ENCODE measurements at places on chromosomes 4 and X.

DNA sequence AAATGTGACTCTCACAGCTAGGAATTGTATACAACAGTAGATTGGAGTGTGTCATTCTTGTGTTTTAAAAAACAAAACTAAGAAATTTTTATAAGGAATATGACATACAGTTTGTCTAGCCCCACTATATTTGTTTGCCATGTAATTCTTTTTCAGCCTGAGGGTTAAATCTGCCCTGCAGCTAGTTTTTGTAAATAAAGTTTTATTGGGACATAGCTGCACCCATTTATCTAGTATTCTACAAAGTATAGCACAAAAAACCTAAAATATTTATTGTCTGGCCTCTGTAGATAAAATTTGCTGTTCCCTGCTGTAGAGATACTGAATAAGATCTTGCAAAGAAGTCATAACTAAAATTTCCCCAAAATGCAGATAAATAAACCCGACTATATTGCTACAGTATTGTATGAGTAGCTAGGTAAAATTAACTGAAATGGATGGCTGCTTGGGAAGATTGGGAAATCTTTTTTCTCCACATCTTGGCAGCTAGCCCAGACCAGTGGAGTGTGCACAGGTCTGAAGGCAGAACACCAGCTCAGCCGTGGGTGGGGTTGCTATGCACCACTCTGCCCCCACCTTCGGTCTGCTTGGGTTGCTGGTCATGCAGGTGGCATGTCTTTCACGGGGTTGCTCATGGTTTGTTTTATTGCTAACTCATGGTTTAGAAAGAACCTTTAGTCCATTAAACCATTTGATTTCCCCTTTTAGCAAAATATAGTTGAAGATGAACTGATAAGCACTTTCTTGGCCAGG lies 127.9 kb downstream of the KLHL8 start:
- no peak for DNase-seq

GRCh38 chrX:41300758-41301437 lies 33.1 kb upstream of the DDX3X start:
- no peak for DNase-seq

DNA sequence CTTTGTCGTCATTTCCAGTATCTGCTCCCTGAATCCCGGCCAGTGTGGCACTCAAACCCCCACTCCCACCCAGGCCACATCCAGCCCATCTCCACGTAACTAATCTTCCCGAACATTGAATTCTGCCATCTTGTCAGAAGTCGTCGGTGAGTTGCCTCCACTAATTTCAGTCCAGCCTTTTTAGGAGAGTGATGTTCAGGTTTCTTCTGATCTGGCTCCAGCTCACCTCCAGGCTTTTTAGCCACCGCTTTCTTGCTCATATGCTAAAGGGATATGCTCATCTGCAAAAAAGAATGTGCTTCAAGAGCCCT lies 1.3 kb downstream of the TMEM165 start:
- DNase-seq, result peak; percentile 29

DNA sequence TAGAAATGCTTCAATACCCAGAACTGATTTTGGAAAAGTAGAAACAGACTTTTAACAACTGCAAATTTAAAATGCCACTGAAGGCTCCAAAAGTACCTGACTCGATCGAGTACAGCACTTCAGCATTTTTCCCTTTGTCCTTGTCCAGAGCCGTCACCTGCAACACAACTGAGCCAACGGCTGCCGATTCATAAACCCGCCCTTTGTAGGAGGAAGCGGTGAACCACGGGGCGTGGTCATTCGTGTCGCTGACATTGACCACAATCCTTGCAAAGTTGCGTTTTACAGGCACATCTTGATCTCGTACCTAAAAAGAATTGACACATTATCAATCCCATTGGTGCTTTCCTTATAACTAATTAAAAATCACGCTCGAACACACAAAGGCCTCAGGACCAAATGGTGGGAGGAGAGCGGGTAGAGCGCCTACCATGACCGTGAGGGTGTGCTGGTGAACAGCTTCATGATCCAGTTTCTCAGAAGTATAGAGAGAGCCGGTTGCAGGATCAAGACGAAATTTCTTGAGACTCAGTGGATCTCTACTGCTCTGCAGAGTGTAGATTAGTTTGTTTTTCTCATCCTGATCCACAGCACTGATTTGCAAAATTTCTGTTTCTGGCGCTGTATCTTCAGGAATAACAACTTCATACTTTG lies 72.8 kb upstream of the MTNR1A start:
- no peak for DNase-seq

- DNase-seq, result peak; percentile 55
These were observed 15.6 kb upstream of the ADGRA3 start for GRCh38 chr4:22531311-22532019.

DNA sequence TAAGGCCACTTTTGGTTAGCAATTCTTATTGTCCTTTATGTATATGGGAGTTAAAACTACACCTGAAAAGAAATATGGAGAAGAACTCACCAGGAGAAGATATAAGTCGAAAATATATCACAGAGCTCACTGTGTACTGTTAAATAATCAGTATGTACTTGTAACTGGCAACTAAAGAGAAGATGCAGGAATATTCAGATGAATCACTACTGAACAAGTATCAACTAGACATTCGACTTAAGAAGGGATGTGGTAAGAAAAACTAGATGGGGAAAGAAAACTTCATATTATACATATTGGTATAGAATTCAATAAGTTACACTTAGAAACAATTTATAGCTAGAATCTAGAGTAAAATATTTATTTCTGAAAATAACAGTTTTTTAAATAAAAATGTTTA lies 230.0 kb downstream of the CAMK2D start:
- DNase-seq, result no peak

- no peak for DNase-seq
These were observed 332.9 kb downstream of the EPHA5 start for GRCh38 chr4:65337371-65337770.

GRCh38 chr4:183402771-183403170 lies 41.7 kb upstream of the CDKN2AIP start:
- DNase-seq, result no peak

GRCh38 chr4:2151544-2151943 lies 90.4 kb downstream of the HAUS3 start:
- DNase-seq, result no peak

GRCh38 chrX:13690836-13691235 lies 1.9 kb downstream of the RAB9A start:
- DNase-seq, result no peak

DNA sequence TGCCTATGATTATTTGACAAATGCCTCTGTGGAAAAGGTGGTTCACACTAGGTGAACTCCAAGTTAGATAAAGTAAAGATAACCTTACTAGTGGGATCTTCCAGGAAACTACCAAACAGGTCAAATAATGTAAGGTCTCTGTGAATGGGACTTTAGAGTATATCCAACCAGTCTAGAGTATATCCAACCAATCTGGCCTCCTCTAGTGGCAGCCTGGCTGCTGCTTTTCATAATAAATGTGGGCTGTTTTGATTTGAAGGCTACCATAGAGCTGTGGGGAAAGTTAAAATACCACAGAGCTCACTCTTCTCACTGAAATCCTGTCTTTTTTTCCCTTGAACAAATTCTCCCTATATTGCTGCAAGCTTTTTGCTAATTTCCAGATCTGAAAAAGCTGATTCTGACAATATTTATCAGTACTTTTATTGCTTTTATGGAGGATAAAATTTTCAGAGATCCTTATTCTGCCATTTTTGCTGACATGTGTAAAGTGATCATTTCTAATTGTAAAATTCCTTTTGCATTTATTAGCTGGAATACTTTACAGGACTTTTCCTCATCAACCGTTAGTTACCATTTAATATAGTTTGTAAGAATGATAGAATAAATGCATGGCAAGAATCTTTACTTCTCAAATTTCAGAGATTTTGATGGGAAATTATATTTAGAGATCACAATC lies 111.3 kb downstream of the TET2 start:
- no peak for DNase-seq

GRCh38 chr4:139314047-139314800 lies 11.9 kb upstream of the NDUFC1 start:
- no peak for DNase-seq

- no peak for DNase-seq
These were observed 376.8 kb upstream of the FGF16 start for GRCh38 chrX:77070202-77070918.

- DNase-seq, result no peak
These were observed 938 bp downstream of the GPR34 start for GRCh38 chrX:41689711-41690110.

GRCh38 chr4:93710101-93710846 lies 118.3 kb upstream of the ATOH1 start:
- DNase-seq, result no peak

- DNase-seq, result no peak
These were observed 132.6 kb downstream of the INPP4B start for GRCh38 chr4:142713282-142714030.

GRCh38 chr4:15262396-15262795 lies 165.4 kb upstream of the C1QTNF7 start:
- DNase-seq, result no peak

DNA sequence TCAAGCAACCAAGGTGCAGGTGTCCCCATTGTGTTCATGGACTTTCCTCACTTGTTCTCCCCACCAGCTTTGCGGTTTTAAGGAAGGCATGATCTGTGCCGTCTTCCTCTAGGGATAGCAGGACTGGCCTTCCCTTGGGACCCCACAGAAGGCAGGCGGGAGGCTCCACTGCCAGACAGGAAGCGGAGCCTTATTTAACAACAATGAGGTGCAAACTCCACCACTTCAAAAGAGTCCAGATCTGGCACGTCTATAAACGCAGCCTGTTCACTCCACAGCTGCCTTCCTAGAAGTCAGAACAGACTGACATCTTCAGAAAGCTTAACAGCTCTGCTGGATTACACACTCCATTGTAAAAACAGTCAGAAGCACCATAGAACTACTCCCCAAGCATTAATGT lies 1.7 kb upstream of the GPR143 start:
- no peak for DNase-seq

GRCh38 chr4:119872371-119873016 lies 194.2 kb downstream of the MAD2L1 start:
- DNase-seq, result no peak

DNA sequence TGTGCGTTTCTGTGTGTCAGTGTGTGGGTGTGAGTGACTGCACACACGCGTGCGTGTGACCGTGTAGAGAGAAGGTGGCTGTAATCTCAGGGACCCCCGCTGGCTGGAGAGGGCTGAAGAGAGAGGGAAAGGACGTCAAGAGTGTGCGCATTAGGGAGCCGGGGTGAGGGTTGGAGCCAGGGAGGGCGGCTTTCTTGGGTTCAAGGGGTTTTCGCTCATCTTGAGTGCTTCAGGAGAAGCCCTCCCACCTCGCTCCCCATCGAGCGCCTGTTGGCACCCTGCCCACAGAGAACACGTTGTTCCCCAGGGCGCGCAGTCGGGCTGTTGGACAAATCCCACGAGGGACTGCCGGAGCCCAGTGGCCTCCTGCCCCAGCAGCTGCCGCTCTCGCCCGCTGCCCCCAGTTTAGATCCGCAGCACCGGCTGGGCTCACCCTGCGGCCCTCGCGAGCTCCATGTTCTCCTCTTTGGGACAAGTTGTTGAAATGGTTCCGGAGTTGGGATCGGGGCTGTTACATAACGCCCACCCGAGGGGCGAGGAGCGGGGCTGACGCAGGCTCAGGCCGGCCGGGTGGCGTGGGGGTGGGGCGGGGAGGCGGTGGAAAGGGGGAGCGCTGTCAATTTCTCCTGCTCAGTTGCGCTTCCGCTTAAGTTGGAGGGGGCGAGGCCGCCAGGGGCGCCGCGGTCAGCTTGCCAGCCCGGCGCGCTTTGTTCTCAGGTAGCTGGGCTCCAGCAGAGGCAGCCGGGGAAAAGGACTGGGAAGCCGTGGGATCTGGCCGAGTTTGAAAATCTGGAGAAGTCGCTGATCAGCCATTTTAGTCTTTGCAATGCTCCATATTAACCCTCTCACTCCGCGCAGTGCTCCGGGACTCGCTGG lies 1.6 kb downstream of the GRIA2 start:
- no peak for DNase-seq

DNA sequence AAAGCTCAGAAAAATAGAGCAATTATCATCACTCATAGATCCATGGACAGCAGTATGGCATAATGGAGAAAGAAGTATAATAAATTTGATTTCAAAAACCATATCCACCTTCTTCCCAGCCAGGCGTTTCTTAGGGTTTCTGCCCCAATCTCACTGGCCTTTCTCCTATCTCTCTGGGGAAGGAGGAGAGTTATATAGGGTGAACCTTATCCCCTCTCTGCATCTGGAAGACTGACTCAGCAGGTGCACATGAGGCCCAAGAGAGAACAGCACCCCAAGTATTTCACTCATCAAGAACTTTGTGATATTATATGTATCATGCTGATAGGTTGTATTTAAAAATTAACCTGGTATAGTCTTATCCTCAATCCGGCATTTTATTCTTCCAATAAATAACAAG lies 318.8 kb upstream of the RASGEF1B start:
- DNase-seq, result no peak

DNA sequence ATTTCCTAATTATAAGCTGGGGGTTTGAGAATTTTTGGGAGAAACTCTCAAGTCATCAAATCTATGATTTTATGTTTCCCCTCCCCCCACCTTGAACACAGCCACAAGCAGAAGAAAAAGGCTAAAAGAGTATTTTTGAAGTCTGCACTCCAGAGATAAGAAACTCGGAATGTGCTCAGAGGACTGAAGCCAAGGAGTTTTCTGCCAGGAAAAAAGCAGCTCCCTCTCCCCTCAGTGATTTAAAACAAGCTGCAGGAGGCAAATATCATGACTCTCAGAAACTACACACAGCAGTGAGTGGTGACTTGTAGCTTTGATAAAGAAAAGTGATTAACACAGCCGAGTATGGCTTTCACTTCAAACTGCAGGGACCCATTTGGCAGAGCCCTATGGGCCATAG lies 800.2 kb upstream of the FTHL17 start:
- no peak for DNase-seq

- no peak for DNase-seq
These were observed 27.8 kb upstream of the OPHN1 start for GRCh38 chrX:68461093-68461492.

- no peak for DNase-seq
These were observed 2092.4 kb upstream of the TENM3 start for GRCh38 chr4:180150818-180151217.

DNA sequence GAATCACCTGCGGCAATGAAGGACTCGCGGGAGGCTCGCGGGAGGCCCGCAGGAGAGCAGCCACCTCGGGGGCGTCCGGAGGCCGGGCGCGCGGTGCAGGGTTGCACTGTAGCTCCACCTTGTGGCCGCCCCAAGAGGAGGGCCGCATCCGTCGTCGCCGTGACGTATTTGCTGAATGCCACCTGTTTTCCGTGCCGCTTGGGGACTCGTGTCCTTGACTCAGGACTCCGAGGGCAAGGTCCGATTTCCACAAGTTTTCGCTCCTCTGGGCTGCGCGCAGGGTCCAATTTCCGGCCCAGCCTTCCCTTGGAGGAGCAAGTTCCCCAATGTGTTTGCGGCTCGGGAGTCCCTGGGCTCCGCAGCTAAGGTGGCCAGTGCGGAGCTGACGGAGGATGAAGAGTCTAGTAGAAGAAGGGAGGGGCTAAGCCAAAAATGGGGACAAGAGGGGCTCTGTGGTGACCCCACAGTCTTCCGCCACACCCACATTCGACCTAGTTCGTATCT lies 10.7 kb upstream of the DLG3 start:
- DNase-seq, result peak; percentile 48

DNA sequence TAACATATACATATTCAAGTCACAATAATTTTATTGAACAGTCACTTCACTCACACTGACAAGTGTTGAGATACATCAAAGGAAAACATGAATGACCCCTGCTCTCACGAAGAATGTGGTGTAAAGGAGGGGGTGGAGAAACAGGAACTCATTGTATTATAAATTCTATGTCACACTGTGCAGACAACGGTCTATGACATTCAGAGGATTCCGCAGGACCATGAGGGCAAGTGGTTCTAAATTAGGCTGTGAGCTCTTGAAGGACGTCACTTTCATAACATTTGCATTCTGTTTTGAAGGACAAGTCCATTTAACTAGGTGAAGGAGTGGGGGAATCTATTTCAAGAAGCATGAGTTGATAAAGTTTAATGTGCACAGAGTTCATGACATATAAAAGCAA lies 415.2 kb upstream of the HS3ST1 start:
- no peak for DNase-seq

Measured in hindlimb muscle (tissue), 1 donor.